Esophagus squamous epithelium (tissue), 5 donors: ENCODE measurements at places on chromosomes 7 and 10.

DNA sequence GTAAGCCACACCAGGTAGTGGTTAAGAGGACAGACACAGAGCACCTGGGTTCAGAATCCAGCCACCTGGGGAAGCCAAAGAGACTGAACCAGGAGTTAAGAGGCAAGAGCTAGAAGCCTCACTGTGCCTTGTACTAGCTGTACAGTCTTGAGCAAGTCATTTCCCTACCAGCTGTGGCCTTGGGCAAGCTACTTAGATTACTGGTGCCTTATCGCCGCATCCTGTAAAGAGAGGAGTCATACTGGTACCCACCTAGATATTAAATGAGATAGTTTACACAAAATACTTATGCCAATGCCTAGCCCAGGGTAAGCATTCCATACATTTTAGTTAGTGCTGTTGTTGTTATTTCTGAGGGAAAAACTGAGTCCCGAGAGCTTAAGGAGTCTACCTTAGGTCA lies 47.7 kb downstream of the HABP2 start:
- DNase-seq, result no peak

DNA sequence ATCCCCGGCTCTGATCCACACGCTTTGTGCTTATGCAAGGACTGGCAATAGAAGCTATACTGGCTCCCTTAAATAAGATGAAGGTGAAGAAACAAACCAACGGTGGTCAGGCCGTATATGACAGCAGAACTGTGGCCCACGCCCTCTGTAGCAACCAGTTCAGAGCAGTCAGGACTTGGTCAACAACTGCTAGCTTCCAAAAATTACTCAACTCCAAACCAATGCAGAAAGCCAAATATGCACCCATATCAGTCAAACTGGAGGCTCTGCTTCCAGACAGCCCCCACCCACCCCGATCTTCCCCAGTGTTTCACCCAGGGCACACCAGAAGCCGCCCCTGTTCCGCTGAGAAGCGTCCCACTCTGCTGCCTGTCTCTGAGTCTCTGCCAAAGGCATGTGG lies 222.3 kb upstream of the MGMT start:
- no peak for DNase-seq

DNA sequence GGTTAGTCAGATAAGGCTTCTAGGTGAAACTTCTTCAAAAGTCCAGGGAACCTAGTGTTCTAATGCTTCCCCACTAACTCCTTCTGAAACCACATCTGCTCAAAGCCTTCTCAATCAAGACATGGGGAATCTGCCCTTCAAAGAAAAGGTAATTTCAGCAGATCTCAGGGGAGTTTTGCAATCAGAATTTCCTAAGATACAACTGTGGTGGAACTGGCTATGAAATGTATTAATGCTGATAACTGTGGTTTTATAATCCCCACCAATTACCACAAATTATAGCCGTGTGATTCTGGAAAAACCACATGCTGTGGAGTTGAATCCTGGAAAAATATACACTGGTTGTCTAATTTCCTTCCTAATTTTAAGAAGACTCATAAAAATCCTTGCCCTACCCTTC lies 233.8 kb downstream of the SORCS1 start:
- DNase-seq, result no peak

DNA sequence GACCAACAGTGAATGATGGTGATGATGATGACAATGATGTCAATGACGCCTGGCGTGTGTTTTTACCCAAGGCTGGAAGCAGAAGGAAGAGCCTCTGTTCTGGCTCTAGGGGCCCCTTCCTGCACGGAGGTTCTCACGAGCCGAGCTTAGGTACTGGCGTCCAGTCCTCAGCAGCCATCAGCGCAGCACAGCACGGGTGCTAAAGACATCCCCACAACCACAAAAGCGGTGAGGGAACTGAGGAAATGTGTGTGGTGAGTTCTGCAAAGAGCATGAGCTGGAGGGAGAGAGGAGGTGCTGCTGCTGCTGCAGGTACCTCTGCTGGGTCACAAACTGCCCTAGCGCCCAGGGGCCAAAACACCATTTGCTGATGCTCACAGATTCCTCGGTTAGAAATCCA lies 81.6 kb downstream of the SFMBT2 start:
- DNase-seq, result no peak

DNA sequence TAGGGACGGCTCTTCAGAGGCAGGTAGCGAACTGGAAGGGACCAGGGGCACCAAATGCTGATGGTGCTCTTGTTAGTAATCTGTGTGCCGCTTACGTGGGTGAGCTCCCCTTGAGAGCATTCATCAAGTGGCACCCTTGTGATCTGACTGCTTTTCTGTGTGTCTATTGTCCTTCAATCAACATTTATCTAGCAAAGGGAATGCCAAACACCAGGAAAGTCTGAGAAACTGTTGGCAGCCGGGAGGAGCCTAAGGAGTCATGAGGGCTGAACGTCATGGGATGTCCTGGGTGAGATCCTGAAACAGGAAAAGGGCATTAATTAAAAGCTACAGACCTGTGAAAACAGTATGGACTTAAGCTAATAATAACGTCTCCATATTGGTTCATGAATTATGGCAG lies 733.1 kb downstream of the TYW1 start:
- DNase-seq, result no peak

DNA sequence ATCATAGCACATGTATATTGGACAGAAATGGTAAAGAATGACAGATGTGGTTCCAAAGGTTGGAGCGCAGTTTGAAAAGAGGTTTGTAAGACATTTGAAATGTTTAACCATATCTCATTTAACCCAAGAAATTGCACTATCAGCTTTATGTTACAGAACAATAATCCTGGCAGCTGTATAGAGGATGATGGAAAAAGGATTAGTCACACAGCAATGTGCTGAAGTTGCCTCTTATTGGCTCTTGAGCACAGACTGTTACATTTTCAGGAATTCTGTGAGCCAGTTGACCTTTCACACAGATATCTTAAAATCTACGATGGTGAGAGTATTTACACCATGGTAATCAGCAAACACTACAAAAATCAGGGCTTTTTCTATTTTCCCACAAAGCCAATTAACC lies 3.9 kb downstream of the COG5 start:
- no peak for DNase-seq

- no peak for DNase-seq
Measured at GRCh38 chr10:10498781-10499180, 518.9 kb upstream of the CELF2 start.

DNA sequence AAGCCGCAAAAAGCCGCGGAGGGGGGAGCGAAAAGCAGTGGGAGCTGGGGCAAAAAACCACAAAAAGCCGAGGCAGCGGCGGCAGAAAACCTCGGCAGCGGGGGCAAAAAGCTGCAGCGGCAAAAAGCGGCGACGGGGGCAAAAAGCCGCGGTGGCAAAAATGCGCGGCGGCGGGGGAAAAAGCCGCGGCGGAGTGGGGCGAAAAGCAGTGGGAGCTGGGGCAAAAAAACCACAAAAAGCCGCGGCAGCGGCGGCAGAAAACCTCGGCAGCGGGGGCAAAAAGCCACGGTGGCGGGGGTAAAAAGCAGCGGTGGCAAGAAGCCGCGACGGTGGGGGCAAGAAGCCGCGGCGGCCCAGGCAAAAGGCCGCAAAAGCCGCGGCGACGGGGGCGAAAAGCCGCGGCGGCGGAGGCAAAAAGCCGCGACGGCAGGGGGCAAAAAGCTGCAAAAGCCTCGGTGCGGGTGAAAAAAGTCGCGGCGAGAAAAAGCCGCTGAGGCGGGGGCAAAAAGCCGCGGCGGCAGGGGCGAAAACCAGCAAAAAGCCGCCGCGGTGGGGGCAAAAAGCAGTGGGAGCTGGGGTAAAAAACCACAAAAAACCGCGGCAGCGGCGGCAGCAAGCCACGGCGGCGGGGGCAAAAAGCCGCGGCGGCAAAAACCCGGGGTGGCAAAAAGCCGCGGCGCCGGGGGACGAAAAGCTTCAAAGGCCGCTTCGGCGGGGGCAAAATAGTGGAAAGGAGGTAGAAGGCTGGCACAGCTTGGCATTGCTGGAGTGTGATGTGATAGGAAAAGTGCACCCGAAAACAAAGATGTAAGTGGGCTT lies 135.9 kb downstream of the ZNF92 start:
- no peak for DNase-seq

DNA sequence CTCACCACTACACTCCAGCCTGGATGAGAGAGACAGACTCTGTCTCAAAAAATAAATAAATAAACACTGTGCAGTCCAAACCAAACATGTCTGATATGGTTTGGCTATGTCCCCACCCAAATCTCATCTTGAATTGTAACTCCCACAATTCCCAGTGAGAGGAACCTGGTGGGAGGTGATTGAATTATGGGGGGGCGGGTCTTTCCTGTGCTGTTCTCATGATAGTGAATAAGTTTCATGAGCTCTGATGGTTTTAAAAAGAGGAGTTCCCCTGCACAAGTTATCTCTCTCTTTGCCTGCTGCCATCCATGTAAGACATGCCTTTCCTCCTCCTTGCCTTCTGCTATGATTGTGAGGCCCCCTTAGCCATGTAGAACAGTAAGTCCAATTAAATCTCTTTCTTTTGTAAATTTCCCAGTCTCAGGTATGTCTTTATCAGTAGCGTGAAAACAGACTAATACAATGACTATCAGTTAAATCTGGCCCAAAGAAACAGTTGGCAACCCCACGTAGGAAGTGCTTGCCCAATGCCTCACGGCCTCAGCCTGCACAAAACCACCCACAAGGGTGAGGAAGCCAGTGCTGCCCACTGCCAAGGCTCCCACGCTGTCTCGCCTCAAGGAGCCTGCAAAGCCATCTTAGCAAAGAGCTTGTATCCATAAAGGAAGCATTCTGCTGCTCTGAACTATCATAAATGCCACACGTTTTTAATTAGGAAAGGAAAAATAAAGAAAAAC lies 64.7 kb downstream of the PIK3AP1 start:
- no peak for DNase-seq

GRCh38 chr7:15829691-15830090 lies 143.2 kb upstream of the MEOX2 start:
- DNase-seq, result no peak

DNA sequence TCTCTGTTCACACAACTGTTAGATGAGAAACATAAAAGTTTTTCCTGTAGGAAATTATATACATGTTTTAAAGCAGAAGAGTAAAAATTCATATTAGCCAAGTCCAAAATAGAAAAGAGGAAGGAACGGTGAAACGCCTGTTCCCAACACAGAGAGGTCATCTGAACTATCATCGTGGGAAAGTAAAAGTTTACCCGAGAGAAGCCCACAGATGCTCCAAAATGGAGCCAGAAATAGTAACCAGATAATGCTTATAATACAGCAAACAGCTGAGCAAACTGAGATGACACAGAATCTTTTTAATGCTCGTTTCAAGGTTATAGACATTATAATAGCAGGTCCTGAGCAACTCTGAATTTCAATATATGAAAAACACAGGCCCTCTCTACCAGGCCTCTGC lies 24.5 kb downstream of the FRMD4A start:
- DNase-seq, result no peak

DNA sequence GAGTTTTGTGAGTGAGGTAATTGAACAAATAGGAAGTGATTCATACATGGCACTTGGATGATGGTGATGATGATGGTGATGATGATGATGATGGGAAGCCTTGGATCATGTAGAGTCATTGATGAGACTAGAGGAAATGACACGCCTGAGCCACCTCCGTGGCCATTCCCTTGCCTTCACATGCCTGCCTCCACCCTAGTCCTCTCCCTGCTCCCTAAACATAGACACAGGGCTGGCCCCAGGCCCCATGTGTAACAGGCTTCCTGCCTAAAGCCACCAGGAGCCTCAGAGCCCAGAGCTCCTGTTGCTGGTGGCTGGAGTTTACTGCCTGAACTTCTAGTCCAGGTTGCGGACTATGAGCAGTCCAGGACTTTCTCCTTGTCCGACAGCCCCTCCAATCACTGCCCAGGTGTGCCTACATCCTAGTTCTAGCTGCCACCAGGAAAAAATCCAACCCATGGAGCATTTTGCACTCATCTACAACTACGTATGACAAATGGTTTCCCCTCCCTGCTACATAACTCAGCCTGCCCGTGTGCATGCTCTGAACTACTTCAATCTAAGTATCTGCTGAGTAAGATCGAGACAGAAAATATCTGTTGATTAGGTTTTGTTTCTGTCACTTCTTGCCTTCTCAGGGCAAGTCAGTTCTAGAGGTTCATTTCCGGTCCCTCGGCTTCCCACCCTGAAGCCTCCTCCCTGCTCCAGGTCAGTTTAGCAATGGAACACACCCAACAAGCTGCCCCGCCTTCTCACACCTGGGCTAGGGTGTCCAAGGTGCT lies 35.5 kb upstream of the KDM7A start:
- DNase-seq, result no peak

- no peak for DNase-seq
Measured at GRCh38 chr7:10221084-10221483, 752.6 kb upstream of the PHF14 start.

- DNase-seq, result no peak
Measured at GRCh38 chr10:124138883-124139348, 45.5 kb upstream of the CHST15 start.

DNA sequence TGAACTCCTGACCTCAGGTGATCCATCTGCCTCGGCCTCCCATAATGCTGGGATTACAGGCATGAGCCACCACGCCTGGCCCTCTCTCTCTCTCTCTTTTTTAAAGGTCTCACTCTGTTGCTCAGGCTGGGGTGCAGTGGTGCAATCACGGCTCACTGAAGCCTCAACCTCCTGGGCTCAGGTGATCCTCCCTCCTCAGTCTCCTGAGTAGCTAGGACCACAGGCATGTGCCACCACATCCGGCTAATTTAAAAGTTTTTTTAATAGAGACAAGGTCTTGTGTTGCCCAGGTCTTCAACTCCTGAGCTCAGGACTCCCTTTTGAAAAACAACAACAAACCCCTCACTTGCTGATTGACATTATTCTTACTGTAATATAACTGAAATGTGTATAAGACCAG lies 11.6 kb downstream of the PALD1 start:
- no peak for DNase-seq

DNA sequence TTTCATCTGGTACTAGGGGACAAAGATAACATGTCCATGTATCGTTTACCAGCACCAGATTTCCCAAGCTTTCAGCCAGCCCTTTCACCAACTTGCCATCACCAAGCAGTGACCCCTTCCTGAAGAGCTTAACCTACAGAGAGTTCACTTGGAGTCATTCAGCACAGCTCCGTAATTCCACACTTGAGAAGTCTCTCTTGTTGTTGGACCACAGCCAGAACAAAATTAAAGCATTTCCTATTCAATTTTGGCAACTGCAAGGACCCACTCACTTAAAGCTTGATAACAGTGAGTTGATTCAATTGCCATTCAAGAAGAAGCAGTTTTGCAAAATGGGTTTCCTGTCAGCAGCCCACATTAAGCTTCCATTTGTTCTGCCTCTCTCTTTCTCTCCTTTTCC lies 88.5 kb upstream of the LRRTM3 start:
- no peak for DNase-seq

- DNase-seq, result no peak
Measured at GRCh38 chr7:27083646-27084045, 12.2 kb downstream of the HOXA1 start.

GRCh38 chr7:21215307-21215706 lies 212.6 kb upstream of the SP4 start:
- DNase-seq, result no peak

- no peak for DNase-seq
Measured at GRCh38 chr10:132357286-132358058, 25.5 kb downstream of the LRRC27 start.

GRCh38 chr7:95993380-95993779 lies 221.0 kb downstream of the DYNC1I1 start:
- no peak for DNase-seq
